ENCODE measurements at places on chromosomes 2 and 18.

GRCh38 chr2:240170354-240170735 lies 29.9 kb upstream of the OTOS start:
- no peak for DNase-seq

DNA sequence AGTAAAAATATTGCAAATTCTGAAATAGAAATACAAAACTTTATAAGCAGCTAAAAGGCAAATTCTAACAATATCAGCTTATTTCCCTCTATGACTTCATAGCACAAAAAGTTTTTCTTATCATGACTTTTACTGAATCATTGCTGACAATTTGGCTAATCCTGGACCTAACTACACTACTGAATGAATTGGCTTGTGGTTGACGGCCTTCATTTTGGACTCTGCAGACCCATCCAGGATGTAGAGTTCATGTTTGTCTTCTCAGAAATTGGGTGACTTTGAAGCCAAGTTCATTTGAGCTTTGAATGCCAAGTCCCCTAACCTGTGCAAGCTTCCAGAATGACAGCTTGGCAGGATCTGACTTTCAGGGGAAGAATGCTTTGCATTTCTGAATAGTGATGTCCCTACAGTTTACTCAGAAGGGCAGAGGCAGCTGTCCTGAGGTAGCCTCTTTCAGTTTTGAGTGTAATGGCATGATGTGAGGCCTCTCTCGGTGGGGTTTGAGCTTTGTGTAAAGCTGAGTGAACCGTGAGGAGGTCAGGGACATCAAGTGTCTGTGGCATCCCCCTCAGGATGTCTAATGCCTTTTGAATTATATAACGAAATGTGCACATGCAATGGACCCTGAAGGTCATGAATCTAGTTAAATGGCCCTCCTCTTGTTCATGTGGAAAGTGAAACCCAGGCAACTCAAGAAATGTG lies 48.0 kb downstream of the EFEMP1 start:
- DNase-seq = no peak

GRCh38 chr2:25125976-25126375 lies 42.4 kb downstream of the POMC start:
- DNase-seq = no peak

DNA sequence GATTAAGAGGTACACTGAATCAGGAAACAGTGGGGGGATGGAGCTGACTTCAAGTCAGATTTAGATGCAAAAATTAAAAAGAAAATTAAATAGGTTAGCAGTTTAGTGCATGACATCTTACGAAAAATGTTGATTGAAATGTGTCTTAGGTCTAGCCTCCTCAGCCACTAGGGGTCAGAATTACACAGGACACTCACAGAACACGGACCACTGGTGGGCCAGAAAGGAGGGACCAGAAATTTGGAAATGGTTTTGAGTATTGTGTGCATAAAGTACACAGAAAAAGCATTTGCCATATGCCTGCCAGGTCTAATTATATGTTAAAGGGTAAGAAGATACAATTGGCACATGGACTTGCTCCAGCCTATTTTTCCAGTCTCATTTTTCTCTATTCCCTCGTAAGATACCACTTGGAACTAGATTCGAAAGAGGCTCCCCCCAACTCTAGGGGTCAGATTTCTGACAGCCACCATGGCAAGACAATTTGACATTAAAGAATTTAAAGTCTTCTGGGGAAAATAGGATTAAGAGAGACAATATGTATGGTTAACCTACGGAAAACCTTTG lies 550.2 kb upstream of the SETBP1 start:
- DNase-seq = peak; percentile 56

- no peak for DNase-seq
Observed at GRCh38 chr2:149329068-149329467, 1.3 kb upstream of the LYPD6 start.

DNA sequence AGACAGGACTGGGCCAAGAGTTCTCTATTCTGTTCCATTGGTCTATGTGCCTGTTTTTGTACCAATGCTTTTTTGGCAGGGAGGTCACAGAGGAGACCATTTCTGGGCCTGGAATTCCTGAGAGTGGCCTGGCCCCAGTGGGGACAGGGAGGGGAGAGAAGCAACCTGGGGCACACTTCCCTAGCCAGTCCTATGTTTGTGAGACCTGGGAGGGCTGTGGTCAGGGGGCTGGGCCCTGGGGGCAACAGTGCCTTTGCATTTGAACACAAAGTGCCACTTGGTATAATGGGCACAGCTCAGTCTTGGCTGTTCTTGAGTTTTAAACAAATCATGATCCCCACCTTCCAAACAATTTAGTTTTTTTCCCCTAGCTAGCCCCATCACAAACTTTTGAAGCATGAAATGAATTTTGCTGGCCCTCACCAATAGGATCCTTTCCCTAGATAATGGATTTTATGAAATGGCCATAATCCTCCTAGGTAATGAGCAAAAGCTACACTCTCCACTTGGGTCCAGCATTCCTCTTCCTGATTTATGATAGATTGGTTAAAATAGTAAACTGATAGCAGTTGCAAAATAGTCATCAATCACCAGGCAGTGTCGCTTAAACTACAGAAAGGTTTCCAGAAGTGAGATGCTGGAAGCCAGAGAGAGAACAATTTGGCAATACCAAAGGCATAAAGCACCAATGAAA lies 133.5 kb downstream of the GLI2 start:
- DNase-seq = no peak

DNA sequence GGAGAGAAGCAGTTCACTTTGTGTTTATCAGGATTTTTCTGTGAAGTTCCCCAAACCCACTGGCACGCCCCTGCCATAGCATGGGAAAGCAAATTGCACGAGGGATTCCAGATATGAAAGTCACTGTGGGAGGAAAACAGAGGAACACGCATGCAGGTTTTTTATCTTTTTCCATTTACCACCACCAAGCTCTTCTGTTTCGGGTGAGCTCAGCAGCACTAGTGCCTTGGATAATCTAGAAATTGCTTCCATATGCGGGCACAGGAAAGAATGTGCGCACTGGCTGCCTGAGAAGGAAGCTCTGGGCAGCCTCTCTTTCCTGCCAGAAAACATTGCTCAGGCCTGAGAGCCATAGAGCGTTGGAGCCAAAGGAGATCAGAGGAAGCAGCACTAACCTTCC lies 65.9 kb upstream of the WIPF1 start:
- DNase-seq = no peak

DNA sequence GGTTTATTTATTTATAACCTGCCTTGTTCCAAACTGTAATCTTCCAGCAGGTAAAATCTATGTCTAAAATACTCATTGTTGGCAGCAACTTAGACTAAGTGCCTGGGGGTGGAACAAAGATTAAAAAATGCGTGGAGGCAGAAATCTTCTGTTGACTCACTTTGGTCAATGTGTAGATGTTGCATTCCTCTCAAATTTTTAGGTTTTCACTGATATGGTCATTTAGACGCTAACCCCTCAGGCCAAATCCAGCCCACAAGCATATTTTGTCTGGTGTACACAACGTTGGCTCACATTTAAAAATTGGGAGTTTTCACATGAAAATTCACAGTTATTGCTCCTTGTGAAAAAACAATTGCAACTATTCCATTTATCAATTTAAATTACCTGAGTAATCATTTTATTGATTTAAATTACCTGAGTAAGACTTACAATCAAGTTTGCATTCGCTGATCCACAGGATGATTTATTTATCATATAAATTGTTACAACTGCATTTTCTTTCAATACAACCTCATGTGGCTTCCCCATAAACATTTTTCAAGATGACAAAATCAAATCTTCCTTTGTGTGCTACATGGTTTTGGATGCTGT lies 564.2 kb downstream of the TSN start:
- no peak for DNase-seq

- DNase-seq = no peak
Observed at GRCh38 chr2:79131687-79132086, 11.4 kb downstream of the REG1A start.

- DNase-seq = no peak
Observed at GRCh38 chr2:210888035-210888434, 331.6 kb downstream of the CPS1 start.

DNA sequence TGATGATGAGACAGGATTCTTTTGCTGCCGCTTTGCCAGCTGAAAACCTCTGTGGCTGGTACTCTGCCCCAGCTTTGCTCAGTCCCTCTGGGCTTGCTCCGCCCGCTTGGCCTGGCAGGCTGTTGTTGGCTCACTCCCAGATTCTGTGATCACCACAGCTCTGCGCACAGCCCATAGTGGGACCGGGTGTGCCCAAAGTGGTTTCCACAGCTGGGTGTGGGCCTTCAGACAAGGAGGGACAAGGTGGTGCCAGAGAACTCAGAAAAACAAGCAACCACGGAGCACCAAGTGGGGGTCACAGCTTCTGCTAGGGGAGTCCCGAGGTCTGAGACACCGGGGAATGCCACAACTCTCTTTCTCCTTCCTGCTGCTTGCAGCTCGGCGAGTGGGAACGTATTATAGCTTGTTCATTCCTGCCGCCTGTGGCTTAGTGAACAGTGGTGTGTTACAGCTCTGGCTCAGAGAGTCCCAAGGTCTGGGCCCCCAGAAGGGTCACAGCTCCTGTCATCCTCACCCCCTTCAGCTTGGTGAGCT lies 9.2 kb upstream of the KYNU start:
- DNase-seq = no peak

DNA sequence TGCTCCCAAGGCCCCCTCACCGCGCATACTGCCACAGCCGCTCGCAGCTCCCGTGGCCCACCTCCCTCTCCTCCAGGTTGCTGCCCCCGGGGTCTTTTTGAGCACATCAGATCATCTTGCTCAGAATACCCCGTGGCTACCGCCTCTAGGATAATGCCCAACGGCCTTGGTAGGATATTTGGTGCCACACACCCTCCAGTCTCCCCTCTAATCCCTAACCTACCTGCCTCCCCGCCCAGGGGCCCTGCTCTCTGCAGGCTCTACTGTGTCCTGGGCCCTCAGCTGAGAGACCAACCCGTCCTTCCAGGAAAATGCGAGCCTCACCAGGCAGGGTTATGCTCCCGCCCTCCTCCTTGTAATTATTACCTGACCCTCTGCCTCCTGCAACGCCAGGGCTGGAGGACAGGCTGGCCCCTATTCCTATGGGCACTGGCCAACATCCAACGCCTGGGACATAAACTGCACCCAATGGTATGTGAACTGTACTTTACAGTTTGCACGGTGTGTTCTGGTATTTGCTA lies 1.5 kb upstream of the MTCL1 start:
- DNase-seq = no peak

- DNase-seq = no peak
Observed at GRCh38 chr2:157741819-157742484, 113.3 kb upstream of the ACVR1C start.

GRCh38 chr18:26397019-26397418 lies 151.3 kb downstream of the KCTD1 start:
- DNase-seq = no peak

- DNase-seq = no peak
Observed at GRCh38 chr2:12269041-12269972, 447.4 kb upstream of the TRIB2 start.

- no peak for DNase-seq
Observed at GRCh38 chr18:68467957-68468356, 247.0 kb downstream of the TMX3 start.

GRCh38 chr2:54483426-54483825 lies 27.3 kb downstream of the SPTBN1 start:
- no peak for DNase-seq

- no peak for DNase-seq
Observed at GRCh38 chr2:148926981-148927401, 52.0 kb downstream of the KIF5C start.

DNA sequence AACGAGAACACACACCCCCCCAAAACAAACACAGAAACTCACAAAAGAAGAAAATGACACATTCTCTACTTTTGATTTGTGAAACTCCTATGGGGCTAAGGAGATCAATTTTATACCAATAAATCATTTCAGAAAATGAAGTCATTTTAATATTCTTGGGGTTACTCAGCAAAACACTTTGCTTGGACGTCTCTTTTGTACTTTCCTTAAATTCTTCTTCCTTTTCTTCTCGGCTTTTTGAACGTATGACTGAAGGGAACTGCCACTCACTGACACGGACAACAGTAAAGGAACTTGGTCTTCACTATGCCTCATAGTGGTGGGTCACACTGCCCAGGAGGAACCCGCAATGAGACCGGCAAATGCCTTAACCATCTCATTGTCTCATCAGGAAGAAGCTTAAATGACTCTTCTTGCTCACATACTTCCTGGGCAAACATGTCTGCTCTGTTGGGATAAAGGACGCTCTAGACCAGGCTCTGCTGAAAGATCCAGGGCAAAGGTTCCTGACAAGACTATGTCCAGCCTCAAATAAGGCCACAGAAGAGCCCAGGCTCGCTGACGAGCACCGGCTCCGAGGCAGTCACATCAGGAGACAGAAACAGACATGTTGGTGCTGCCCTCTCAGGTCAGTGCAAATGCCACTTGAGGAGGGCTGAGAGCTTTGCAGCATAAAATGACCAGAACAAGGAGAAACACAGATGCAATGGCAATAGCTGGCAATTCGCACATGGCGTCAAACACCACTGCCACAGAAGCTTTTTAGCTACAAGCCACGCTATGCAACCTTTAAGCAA lies 205.5 kb downstream of the TGIF1 start:
- DNase-seq = no peak

DNA sequence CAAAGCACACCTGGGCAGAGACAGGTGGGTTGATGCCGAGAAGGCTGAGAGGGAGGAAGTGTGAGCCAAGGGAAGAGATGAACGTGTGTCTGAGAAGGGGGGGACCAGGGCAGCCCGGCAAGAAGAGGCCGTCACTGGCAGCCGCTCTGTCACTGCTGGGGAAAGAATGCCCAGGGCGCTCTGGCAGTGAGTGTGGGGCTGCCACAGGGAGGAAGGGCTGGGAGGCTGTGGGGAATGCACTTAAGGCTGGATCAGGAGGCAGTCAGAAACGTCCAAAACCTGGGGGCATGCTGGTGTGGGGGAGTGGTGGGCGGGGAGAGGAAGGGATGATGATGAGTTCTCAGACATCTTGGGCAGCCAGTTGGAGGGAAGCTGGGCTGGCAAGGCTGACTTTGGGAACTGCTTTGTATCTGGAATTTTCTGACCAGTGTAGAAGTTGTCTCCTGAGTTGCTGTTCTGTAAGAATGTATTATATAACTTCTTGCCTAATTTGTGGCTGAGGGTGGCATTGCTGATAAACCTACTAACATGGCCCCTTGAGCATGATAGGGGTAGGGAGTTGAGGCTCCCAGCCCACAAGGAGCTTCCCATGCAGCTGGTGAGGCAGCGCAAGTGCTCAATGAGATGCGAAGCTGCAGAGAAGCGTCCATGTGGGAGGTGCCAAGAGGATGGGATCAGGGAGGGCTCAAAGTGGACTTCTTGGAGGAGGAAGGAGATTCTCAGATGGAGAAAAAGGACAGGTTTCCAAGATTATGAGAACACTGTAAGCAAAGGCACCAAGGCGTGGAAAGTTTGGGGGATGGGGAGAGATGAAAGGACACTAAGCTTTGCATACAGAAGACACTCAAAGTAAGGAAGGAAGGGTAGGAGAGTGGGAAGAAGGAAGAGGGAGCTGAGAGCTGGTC lies 185.1 kb upstream of the HAAO start:
- no peak for DNase-seq
